SK-N-SH treated with all-trans-retinoic acid at 6 μM for 48 hours (cell line): ENCODE measurements at places on chromosomes 5 and 9.
A peak's percentile ranks its signal among the peaks of the same experiment; 100 is the strongest.

GRCh38 chr9:112341730-112342129, 8.3 kb upstream of the PTBP3 start:
- ATAC-seq: peak; percentile 85

DNA sequence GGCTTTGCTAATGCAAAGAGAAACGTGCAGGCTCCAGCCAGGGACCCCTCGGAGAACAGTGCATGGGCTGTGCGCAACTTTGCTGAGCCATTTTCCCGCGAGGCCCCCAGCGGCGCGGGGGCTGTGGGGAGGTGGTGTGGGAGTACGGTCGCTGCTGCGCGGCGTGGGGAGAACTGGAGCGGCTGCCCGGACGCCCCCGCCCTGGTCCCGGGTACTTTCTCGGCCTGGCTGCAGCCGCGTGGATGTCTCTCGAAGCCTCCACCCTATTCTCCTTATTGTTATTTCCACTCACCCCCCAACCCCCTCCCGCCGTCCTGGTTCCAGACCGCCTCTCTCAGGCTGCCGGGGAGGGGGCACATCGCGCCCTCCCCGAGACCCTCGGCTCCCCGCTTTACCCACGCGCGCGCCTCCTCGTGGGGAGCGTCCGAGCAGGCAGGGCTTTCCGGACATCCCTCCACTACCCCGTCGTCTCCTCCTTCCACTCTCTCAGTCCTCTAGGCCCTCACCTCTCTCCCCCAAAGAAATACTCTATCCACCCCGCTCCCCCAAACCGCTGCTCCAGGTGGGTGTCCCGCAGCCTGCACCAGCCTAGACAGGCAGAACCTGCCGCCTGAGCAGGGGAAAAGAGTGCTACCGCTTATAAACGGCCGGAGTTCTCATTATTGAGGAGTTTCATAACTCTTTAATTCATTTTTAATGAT, 68.6 kb upstream of the TBCA start:
- no peak for ATAC-seq

DNA sequence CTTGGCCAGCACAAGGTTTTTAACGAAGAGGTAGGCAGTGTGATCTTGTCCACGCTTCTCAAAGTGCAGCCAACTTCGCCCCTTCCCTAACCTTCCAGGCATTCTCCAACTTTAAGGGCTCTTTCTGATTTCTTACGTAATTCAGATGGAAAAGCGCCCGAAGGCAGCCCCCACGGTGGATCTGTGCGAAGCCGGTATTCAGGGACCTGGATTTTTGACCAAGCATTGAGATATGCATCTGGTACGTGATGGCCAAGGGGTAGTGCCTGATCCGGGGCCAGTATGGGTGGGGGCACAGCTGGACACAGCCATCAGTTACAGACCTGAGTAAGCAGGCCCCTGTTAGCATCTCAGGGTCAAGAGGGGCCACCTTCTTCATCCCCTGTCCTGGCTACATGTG, 80.0 kb downstream of the AMBP start:
- ATAC-seq: no peak

DNA sequence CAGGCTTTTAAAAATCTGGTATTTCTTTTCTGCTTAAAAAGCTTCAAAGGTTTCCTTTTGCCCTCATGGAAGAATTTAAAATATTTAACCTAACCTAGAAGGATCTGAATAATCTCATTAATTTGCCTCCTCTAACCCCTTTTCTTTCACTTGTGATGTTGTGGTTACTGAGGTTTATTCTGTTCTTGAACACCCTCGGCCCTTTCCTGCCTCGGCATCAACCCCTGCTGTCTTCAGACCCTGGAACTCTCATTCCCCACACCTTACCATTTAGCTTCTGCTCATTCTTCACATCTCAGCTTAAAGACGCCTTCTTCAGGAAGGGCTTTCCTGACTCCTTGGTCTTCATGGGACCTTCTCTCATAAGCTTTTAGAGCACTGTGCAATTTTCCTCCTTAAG, 131.4 kb upstream of the MAN2A1 start:
- no peak for ATAC-seq

DNA sequence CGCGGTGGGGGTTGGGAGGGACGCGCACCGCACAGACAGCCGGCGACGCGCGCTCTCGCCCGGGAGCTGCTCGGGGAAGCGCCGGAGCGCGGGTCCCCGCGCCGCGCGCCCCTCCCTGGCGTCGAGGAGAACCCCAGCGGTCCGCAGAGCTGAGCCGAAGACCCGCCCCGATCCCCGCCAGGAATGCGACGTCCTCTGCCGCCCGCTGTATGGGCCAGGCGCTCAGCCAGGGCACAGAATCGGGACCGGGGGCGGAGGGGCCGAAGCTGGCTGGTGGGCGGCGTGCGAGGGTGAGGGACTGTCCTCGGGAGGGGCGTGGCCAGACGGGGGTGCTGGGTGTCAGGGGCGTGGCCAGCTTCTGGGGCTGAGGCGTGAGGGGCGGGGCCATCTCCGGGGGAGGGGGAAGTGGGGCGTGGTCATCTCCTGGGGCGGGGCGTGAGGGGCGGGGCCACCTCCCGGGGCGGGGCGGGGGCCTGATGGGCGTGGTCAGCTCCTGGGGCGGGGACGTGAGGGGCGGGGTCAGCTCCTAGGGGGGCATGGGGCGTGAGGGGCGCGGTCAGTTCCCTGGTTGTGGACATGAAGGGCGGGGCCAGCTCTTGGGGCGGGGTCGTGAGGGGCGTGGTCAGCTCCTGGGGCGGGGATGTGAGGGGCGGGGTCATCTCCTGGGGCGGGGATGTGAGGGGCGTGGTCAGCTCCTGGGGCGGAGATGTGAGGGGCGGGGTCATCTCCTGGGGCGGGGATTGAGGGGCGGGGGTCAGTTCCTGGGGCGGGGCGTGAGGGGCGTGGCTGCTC, 965 bp downstream of the PTGDS start:
- peak; percentile 41 for ATAC-seq

GRCh38 chr5:141439411-141440141, 9.3 kb downstream of the PCDHGA12 start:
- ATAC-seq: no peak

GRCh38 chr9:129930743-129931142, 95.5 kb downstream of the USP20 start:
- no peak for ATAC-seq
